IPS DF 6.9 (cell line): ENCODE measurements at places on chromosomes 4 and X.

DNA sequence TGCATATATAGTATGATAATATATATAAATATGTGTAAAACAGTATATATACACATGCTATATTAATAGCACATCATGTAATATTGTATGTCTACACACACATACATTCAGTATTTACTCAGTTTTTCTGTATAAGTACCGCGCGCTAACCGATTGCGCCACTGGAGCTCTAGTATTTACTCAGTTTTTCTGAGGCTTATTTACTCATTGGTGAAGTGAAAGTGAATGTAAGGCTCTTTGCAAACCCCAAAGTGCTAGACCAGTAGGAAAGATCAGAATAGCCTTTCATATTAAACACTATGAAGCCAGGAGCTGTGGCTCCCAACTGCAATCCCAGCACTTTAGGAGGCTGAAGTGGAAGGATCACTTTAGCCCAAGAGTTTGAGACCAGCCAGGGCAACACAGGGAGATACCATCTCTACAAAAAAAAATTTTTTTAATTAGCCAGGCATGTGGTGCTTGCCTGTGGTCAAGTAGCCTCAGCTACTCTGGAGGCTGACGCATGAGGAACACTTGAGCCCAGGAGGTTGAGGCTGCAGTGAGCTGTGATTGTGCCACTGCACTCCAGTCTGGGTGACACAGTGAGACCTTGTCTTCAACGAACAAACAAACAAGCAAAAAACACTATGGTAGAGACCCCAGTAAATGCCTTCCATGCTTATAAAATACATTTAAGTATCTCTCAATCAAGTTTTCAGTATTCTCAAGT is 125.8 kb downstream of the KIT start:
- no peak overlapping the region for H3K4me3 ChIP-seq
- no peak for DNase-seq
- H3K4me1 ChIP-seq, result no peaks in the 10 kb centered on the region
- H3K36me3 ChIP-seq, result no peaks in the 10 kb centered on the region

DNA sequence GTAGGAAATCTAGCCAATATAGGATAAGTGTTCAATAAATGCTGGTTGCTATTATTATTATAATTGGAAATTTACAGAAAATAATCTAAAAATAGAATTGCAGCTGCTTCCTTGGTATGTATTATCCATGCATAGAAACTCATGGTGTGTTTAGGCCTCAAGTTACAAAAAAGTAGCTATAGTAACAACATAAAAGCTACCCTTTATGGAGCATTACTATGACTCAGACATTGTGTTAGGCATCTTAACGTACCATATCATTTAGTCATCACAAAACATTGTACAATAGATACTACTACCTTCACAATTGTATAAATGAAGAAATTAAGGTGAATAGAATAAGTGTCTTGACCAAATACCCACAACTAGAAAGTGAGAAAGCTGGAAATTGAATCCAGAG is 126.9 kb upstream of the NRK start:
- no peak overlapping the region for H3K4me3 ChIP-seq
- H3K27me3 ChIP-seq, result no peaks in the 10 kb centered on the region
- DNase-seq, result no peak
- H3K27ac ChIP-seq, result no peak overlapping the region
- no peaks in the 10 kb centered on the region for H3K36me3 ChIP-seq

- H3K27ac ChIP-seq, result no peak overlapping the region
- no peak overlapping the region for H3K4me3 ChIP-seq
- H3K4me1 ChIP-seq, result peaks cover 5% of the 10 kb centered on the region; the same call in 1 of the 2 replicates
- H3K36me3 ChIP-seq, result no peaks in the 10 kb centered on the region
- H3K27me3 ChIP-seq, result no peaks in the 10 kb centered on the region
Observed at GRCh38 chrX:46326161-46326560, 219.1 kb downstream of the ZNF674 start.

DNA sequence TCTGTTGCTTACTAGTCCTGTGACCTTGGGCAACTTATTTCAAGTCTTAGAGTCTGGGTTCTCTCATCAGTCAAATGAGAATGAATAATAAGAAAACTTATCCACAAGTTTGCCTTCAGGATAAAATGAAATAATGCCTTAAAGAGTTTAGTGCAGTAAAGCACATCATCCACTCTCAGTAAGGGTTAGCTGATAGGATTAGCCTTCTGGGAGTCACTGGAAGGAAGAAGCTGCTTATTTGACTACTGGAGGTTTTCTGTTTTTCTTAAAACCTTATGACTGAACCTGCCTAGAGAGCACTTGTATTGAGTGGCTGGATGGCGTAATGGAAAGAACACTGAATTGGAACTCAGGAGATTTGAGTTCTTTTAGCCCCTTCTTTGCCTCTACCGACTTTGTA is 1.8 kb downstream of the RNF128 start:
- no peaks in the 10 kb centered on the region for H3K4me1 ChIP-seq
- H3K4me3 ChIP-seq, result no peak overlapping the region
- DNase-seq, result no peak
- H3K36me3 ChIP-seq, result no peaks in the 10 kb centered on the region
- no peaks in the 10 kb centered on the region for H3K27me3 ChIP-seq

GRCh38 chrX:117972711-117973109 is 143.9 kb downstream of the KLHL13 start:
- no peak overlapping the region for H3K27ac ChIP-seq
- no peak for DNase-seq
- no peaks in the 10 kb centered on the region for H3K27me3 ChIP-seq
- H3K4me1 ChIP-seq, result no peaks in the 10 kb centered on the region; the same call in 1 of the 2 replicates

- no peaks in the 10 kb centered on the region for H3K36me3 ChIP-seq
- DNase-seq, result no peak
- H3K27me3 ChIP-seq, result no peaks in the 10 kb centered on the region
- no peak overlapping the region for H3K4me3 ChIP-seq
- H3K27ac ChIP-seq, result no peak overlapping the region
Observed at GRCh38 chr4:155603360-155603891, 63.2 kb upstream of the GUCY1A1 start.

GRCh38 chr4:1087371-1087770 is 26.0 kb downstream of the RNF212 start:
- no peaks in the 10 kb centered on the region; the same call in 1 of the 2 replicates for H3K36me3 ChIP-seq
- no peak overlapping the region for H3K27ac ChIP-seq
- no peak overlapping the region for H3K4me3 ChIP-seq
- H3K4me1 ChIP-seq, result no peaks in the 10 kb centered on the region

- no peaks in the 10 kb centered on the region for H3K36me3 ChIP-seq
- no peaks in the 10 kb centered on the region for H3K27me3 ChIP-seq
- DNase-seq, result no peak
- no peaks in the 10 kb centered on the region; the same call in 1 of the 2 replicates for H3K4me1 ChIP-seq
- no peak overlapping the region for H3K27ac ChIP-seq
Observed at GRCh38 chr4:6123541-6123940, 76.8 kb downstream of the JAKMIP1 start.

- H3K27ac ChIP-seq, result no peak overlapping the region
- DNase-seq, result no peak
- H3K4me1 ChIP-seq, result no peaks in the 10 kb centered on the region
- no peak overlapping the region for H3K4me3 ChIP-seq
- H3K27me3 ChIP-seq, result no peaks in the 10 kb centered on the region
Observed at GRCh38 chr4:145679520-145679919, 426 bp upstream of the C4orf51 start.

- no peak overlapping the region for H3K4me3 ChIP-seq
- no peaks in the 10 kb centered on the region for H3K4me1 ChIP-seq
- H3K27ac ChIP-seq, result no peak overlapping the region
- no peaks in the 10 kb centered on the region for H3K27me3 ChIP-seq
Observed at GRCh38 chr4:102454981-102455685, 46.0 kb upstream of the NFKB1 start.

DNA sequence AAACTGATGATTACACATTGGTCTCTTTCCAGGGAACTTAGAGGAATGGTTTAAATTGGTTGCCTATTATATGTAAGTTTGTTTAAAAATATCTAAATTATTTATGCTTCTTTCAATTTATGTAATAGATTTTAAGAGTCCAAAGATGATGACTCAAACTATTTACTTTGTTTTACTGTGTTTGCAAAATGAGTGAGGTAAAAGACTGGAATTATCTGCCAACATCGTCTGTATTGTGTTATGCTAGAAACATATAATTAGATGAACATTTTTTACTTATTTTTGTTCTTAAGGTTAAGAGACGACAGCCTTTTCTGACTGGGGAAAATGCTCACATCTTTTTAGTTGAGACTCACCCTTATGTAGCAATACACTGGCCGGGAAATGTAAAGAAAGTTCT is 51.1 kb upstream of the SYTL5 start:
- H3K27ac ChIP-seq, result no peak overlapping the region
- no peak for DNase-seq
- H3K4me1 ChIP-seq, result no peaks in the 10 kb centered on the region

DNA sequence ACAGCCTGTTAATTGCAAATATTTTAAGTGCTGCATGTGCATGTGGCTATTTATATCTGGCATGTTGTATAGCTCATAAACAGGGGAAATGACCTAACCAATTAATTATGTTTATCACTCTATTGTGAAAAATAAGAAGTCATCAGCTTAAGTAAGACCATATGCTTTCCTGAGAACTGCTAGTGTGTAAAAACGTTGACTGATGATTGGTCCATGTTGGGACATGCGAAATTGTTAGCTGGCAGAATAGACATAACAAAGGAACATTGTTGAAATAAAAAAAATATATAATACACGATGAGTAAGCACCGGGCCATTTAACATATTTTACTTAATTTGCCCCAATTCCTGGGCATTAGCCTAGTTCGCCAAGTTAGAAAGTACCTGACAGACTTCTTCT is 207.5 kb downstream of the ANK2 start:
- no peaks in the 10 kb centered on the region for H3K27me3 ChIP-seq
- H3K4me1 ChIP-seq, result no peaks in the 10 kb centered on the region
- no peak overlapping the region for H3K4me3 ChIP-seq
- H3K36me3 ChIP-seq, result no peaks in the 10 kb centered on the region
- DNase-seq, result no peak

DNA sequence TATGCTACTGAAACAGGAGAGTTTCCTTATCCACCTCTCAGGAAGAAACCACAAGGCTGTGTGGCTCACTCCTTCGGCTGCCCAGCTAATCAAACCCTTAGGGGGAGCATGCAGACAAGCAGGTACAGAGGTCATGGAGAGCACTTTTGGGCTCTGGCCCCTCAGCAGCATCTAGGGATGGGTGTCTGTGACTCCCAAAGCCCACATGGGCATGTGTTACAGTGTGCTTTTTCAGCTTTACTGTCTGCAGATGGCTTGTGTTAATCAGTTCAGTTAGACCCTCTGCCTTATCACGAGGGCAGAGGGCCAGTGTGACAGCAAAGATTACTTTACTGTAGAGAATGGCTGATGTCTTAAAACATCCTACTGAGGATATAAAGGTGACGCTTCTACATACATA is 447.4 kb downstream of the PCDH10 start:
- no peak overlapping the region for H3K27ac ChIP-seq
- no peaks in the 10 kb centered on the region for H3K27me3 ChIP-seq
- no peak overlapping the region for H3K4me3 ChIP-seq
- 0 out of 2 replicates have a peak, but pooled peaks cover 1% of the 10 kb centered on the region for H3K4me1 ChIP-seq

DNA sequence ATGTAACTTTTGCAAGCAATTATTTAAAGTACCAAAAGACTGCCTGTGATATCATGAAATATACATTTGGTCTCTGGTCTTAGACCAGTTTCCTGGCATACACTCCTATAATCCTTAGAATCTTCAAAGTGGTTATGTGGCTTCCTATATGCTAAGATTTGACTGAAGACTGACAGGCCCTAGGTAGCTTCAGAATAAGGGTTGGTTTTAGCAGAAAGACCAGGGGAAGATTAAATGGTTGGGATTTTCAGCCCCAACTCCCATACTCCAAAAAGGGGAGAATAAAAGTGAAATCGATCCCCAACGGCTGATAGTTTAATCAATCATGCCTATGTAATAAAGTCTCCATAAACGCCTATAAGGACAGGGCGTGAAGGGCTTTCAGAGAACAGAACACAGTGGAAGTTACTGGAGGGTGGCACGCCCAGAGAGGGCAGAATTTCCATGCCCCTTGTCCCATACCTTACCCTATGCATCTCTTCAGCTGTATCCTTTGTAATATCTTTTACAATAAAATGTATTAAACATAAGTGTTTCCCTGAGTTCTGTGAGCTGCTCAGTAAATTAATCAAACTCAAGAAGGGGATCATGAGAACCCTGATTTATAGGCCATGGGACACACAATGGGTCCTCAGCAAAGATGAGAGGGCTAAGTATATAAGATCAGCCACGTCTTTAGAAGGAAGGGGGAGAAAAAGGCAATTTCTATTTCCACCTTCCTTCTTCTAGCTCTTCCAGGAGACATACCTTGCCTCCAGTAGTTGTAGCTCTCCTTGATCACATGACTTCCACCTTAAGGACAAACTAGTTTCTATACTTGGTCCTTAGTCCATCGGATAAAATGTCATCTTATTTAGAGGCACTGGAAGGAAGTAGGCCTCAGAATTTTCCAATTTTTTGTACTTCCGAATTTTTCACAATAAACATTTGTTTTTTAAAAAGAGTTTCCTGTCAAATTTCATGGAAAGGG is 26.8 kb downstream of the ANKRD17 start:
- H3K27ac ChIP-seq, result no peak overlapping the region
- H3K36me3 ChIP-seq, result no peaks in the 10 kb centered on the region; the same call in 1 of the 2 replicates
- DNase-seq, result no peak

DNA sequence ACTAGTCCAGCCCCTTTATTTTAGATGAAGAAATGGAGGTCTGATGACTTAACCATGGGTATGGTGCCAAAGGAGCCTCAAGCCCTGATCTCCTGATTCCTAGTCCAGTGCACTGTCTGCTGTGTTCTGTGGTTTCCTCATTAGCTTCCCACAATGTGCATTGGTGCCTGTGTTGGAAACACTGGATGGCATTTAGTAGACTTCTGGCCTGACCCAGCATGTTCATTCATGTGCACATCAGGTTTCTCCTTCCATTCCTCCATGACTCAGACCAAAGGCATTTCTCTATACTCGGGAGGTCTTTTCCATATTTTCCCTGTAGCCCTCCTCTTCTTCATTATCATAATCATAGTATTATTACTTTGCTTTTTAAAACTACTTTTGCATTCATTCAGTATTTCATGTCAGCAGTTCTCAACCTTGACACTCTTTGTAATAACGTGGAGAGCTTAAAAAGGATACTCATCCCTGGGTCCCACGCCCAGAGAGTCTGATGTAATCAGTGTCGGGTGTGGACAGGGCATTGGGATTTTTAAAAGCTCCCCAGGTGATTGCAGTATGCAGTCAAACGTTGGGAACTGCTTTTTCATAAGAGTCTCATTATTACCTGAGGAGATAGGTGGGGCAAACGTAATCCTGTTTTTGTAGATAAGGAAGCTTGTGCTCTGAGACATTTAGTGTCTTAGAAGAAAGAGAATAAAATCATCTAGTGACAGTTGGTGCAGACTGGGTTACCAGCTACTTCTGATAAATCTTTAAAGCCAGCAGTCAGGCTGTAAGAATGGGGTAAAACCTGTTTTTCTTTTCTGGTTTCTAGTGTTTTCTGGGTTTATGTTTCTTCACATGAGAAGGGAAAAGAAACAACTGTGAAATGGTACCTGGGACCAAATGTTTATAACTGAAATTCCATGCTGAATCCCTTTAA is 40.9 kb upstream of the XK start:
- no peaks in the 10 kb centered on the region for H3K36me3 ChIP-seq
- no peaks in the 10 kb centered on the region for H3K4me1 ChIP-seq
- no peak overlapping the region for H3K4me3 ChIP-seq
- H3K27me3 ChIP-seq, result no peaks in the 10 kb centered on the region
